CD4-positive, alpha-beta memory T cell (primary cell): ENCODE measurements at places on chromosomes 12 and 14. TPM values are rescaled to one million over a fixed set of nuclear protein-coding genes. Genes with fewer than 3 reads are reported as not detected.
A peak's percentile ranks its signal among the peaks of the same experiment; 100 is the strongest.

- H3K27ac ChIP-seq, result no peak overlapping the region
- DNase-seq, result no peak
- H3K4me3 ChIP-seq, result no peak overlapping the region
- no peaks in the 10 kb centered on the region for H3K36me3 ChIP-seq
- no peaks in the 10 kb centered on the region for H3K4me1 ChIP-seq
Measured at GRCh38 chr14:59828276-59828675, 42.3 kb downstream of the RTN1 start.

DNA sequence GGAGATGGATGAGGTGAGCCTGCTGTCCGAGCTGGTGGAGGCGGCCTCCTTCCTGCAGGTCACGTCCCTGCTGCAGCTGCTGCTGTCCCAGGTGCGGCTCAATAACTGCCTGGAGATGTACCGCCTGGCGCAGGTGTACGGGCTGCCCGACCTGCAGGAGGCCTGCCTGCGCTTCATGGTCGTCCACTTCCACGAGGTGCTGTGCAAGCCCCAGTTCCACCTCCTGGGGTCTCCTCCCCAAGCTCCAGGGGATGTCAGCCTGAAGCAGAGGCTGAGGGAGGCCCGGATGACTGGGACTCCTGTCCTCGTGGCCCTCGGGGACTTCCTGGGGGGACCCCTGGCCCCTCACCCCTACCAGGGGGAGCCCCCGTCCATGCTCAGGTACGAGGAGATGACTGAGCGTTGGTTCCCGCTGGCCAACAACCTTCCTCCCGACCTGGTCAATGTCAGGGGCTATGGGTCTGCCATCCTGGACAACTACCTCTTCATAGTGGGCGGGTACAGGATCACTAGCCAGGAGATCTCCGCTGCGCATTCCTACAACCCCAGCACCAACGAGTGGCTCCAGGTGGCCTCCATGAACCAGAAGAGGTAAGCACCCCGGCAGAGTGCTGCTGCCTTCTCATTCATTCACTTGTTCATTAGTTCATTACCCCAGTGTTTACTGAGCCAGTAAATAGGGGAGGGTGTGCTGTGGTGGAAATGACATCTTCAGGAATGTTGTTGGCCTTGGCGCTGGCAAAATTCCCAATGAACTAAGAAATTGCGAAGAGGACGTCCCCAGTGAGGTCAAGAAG lies 774 bp upstream of the MANSC4 start:
- H3K27me3 ChIP-seq, result no peaks in the 10 kb centered on the region
- H3K4me1 ChIP-seq, result peaks cover 26% of the 10 kb centered on the region
- peak overlapping the region; percentile 73 for H3K4me3 ChIP-seq
- H3K27ac ChIP-seq, result peak overlapping the region; percentile 62

- no peak overlapping the region for H3K27ac ChIP-seq
- H3K27me3 ChIP-seq, result no peaks in the 10 kb centered on the region
- no peak overlapping the region for H3K4me3 ChIP-seq
- DNase-seq, result no peak
- H3K4me1 ChIP-seq, result no peaks in the 10 kb centered on the region
Measured at GRCh38 chr12:124369055-124369826, 74.3 kb downstream of the RFLNA start.

DNA sequence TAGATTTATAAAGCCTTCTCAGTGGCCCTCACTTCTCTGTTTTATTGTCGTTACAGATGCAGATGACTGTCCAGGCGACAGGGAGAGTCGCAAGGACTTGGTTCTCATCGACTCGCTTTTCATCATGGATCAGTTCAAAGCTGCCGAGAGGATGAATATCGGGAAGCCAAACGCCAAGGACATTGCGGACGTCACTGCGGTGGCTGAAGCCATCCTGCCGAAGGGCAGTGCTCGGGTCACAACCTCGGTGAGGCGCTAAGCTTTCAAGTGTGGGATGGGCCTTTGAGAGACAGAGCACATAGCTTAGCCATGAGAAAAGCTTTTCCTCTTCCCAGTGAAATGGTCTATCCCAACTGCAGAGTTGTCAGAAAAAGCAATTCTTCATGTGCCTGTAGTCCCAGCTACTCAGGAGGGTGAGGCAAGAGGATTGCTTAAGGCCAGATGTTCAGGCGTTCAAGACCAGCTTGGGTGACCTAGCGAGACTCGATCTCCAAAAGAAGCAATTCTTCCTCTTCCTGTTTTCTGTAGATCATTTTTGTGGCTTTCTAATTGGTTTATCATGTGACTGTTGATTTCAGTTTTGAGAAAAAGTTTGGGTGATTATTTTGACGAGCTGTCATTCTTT lies 56.4 kb downstream of the EP400 start:
- DNase-seq, result no peak
- no peaks in the 10 kb centered on the region for H3K4me1 ChIP-seq
- H3K36me3 ChIP-seq, result peaks cover 46% of the 10 kb centered on the region
- H3K27me3 ChIP-seq, result no peaks in the 10 kb centered on the region
- no peak overlapping the region for H3K4me3 ChIP-seq

DNA sequence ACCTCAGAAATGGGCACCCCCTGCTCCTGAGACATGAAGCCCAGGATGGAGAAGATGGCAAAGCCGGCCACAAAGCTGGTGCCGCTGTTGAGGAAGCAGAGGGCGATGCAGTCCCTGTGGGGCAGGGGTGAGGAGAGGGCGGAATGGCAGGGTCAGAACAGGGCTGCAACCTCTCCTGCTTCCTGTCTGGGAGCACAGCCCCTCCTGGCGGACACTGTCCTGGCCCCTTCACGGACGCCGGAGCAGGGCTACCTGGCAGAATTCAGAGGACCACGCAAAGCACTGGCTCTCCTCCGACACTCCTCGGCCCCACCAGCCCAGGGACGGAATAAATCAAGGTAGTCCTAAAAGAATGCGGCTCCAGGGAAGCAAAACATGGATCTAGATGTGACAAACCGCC lies 12.4 kb upstream of the SLC6A12 start:
- H3K4me3 ChIP-seq, result no peak overlapping the region
- no peak for DNase-seq
- H3K4me1 ChIP-seq, result no peaks in the 10 kb centered on the region
- H3K36me3 ChIP-seq, result no peaks in the 10 kb centered on the region

GRCh38 chr14:87996291-87996592 lies 3.3 kb upstream of the GALC start:
- H3K27ac ChIP-seq, result peak overlapping the region; percentile 93
- H3K27me3 ChIP-seq, result no peaks in the 10 kb centered on the region
- DNase-seq, result no peak

DNA sequence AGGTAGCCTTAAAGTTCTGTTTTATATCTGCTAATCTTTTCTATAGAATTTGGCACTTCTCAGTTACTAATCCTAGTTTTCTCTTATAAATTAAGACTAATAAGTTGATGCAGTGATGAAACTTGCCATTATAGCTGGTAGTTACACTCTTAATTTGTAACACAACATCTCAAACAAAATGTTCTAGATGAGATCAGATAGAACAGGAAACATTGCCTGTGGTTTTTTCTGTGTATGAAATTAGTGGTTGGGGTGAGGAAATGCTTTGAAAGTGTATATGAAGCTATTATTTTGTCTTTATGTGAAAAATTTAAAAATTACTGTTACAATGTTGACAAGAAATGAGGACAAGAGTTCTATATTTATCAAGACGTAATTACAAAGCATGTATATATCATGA lies 91.9 kb downstream of the PCNX1 start:
- H3K4me3 ChIP-seq, result peak overlapping the region; percentile 11
- peaks cover 7% of the 10 kb centered on the region for H3K36me3 ChIP-seq
- peaks cover 91% of the 10 kb centered on the region for H3K4me1 ChIP-seq
- DNase-seq, result peak; percentile 63

DNA sequence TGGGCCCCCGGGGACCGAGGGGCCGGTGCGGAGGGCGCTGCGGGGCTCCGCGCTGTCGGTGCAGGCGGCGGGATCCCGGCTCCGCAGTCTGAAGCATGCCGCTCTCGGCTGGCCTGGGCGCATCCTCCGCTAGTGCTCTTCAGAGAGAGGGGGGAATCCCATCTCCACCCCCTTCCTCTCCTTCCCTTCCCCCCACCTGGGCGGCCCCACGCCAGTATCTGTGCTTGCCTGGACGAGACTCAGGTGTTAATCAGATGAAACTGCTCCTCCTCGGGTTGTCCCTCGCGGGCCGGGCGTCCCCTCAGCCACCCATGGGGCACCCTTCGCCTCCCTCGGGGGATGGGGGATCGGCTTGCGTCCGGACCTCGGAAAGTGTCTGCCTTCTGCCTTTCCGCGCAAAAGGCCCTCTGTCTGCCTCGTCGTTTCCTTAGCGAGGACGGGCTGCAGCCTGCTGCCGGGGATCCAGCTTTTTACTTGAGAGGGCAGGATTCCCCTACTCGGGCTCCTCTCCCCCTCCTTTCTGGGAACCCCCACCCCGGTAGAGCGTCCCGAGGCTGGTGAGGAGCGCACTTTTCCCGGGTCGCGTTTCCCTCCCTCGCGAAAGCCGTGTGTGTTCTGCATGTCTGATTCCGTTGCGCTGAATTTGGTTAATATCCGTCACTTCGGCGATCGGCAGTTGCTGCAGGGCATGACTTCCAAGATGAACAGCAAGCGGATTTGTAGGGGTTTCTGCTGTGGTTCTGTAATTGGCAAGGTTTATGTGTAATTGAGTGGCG lies 1.1 kb downstream of the GPHN start:
- no peaks in the 10 kb centered on the region for H3K27me3 ChIP-seq
- H3K36me3 ChIP-seq, result no peaks in the 10 kb centered on the region
- peaks cover 40% of the 10 kb centered on the region for H3K4me1 ChIP-seq
- peak; percentile 41 for DNase-seq
- H3K27ac ChIP-seq, result peak overlapping the region; percentile 73
- peak overlapping the region; percentile 79 for H3K4me3 ChIP-seq

- H3K4me3 ChIP-seq, result no peak overlapping the region
- peaks cover 55% of the 10 kb centered on the region for H3K4me1 ChIP-seq
- DNase-seq, result no peak
- no peak overlapping the region for H3K27ac ChIP-seq
- peaks cover 11% of the 10 kb centered on the region for H3K36me3 ChIP-seq
Measured at GRCh38 chr14:74834692-74835392, 41.1 kb downstream of the PROX2 start.

- no peaks in the 10 kb centered on the region for H3K4me1 ChIP-seq
- DNase-seq, result no peak
- H3K27ac ChIP-seq, result no peak overlapping the region
- H3K27me3 ChIP-seq, result no peaks in the 10 kb centered on the region
- no peaks in the 10 kb centered on the region for H3K36me3 ChIP-seq
Measured at GRCh38 chr14:50926851-50927386, 17.4 kb downstream of the PYGL start.

GRCh38 chr12:54762390-54762789 lies 91.9 kb upstream of the MUCL1 start:
- no peak overlapping the region for H3K27ac ChIP-seq
- H3K36me3 ChIP-seq, result no peaks in the 10 kb centered on the region
- no peaks in the 10 kb centered on the region for H3K27me3 ChIP-seq
- peaks cover 12% of the 10 kb centered on the region for H3K4me1 ChIP-seq

DNA sequence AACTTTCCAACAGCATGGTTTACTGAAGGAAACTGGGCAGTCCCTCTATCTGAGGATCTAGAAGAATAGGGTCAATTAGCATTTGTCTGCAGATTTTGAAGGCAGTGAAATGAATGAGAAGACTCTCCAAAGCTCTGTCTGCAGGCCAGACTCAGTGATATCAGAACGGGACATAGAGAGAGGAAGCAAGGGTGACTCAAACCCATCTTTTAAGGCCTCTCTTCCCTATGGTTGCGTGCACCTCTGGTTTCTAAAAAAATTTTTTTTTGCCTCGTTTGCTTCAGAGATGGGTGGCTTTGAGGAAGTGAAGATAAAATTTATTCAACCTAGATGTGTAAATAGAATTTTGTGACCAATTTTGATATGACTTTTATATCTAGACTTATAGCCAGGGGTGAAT lies 71.9 kb upstream of the HOXC13 start:
- no peaks in the 10 kb centered on the region for H3K27me3 ChIP-seq
- DNase-seq, result no peak
- H3K27ac ChIP-seq, result no peak overlapping the region
- no peak overlapping the region for H3K4me3 ChIP-seq
- H3K4me1 ChIP-seq, result no peaks in the 10 kb centered on the region

- no peak overlapping the region for H3K4me3 ChIP-seq
- H3K4me1 ChIP-seq, result no peaks in the 10 kb centered on the region
- no peak for DNase-seq
- no peaks in the 10 kb centered on the region for H3K36me3 ChIP-seq
- no peaks in the 10 kb centered on the region for H3K27me3 ChIP-seq
Measured at GRCh38 chr14:71452987-71453386, 479.2 kb upstream of the RGS6 start.

DNA sequence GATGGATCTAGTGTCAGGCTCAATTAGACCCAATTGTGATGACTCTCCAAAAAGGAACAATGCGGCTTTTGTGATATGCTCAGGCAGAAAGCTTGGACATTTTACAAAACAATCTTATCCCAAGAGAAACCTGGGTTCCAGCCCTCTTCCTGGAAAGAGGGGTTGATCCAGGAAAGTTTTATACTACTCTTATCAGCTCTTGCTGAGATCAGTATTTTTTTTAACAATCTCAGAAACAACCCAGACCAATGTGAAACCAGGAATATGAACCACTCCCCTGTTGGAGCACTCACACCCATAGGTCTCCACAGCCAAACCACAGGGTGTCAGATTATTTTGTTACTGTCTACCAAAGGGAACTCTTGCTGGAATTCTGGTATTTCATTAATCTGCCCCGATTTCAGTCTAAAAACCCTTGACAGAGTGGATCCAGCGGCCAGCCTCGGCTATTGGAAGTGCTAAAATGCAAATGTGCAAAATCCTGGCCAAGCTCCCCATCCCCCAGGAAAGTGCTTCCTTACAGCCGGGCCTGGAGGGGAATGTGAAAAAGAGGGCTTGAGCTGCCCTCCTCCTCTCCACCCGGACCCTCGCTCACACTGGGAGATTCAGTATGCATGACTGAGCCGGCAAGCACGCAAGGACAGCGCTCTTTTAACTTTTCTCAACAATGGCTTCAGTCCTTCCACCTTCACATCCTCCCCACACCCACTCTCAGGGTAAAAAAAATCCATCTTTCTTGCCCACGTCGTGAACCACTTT lies 4.0 kb downstream of the FBXL14 start:
- no peak overlapping the region for H3K27ac ChIP-seq
- peaks cover 57% of the 10 kb centered on the region for H3K4me1 ChIP-seq
- no peak for DNase-seq
- no peaks in the 10 kb centered on the region for H3K27me3 ChIP-seq
- H3K36me3 ChIP-seq, result no peaks in the 10 kb centered on the region
- H3K4me3 ChIP-seq, result peak overlapping the region; percentile 32

DNA sequence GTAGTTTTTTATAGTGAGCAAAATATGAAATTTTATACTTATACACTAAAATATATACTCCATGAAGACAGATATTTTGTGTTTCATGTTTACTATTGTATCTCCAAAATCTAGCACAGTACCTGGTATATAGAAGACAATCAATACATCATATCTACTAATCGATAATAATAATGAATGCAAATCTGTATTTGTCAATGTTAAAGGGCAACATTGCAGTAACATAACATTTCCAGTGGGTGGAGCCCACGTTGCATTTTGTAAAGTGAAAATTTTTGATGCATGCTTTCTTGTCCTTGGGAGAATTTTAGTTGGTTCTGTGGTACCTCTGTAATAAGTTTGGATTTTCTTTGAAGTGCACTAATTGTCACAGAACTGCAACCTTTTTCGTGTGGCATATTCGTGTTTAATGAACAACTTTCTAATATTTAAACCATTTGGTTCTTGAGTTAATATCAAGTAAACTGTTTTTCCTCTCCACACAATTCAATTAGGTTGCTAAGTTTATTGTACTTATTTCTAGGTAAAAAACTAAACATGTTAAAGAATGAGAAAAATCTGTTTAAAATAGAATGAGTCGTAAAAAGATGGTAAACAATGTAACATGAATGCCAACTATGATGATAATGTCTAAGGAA lies 47.4 kb downstream of the AVPR1A start:
- no peaks in the 10 kb centered on the region for H3K27me3 ChIP-seq
- DNase-seq, result peak; percentile 6
- H3K36me3 ChIP-seq, result no peaks in the 10 kb centered on the region
- H3K4me1 ChIP-seq, result no peaks in the 10 kb centered on the region
- H3K27ac ChIP-seq, result no peak overlapping the region

Gene HOXC9
- not detected for polyA plus RNA-seq

Gene CCDC91
- polyA plus RNA-seq, result 57.7 TPM

Gene CATSPERB
- polyA plus RNA-seq, result 1.2 TPM
